ENCODE measurements at places on chromosomes 3 and 15. TPM values are rescaled to one million over a fixed set of nuclear protein-coding genes. Genes with fewer than 3 reads are reported as not detected.

DNAH12 gene
- total RNA-seq = 0.95 TPM

GRCh38 chr15:31098491-31098917, 3.0 kb downstream of the TRPM1 start:
- no peaks in the 10 kb centered on the region for H3K4me1 ChIP-seq
- DNase-seq = no peak
- H3K36me3 ChIP-seq = no peaks in the 10 kb centered on the region

- H3K4me3 ChIP-seq = no peak overlapping the region
- no peaks in the 10 kb centered on the region for H3K36me3 ChIP-seq
- H3K27ac ChIP-seq = no peak overlapping the region
- H3K27me3 ChIP-seq = no peaks in the 10 kb centered on the region
Observed at GRCh38 chr3:20696388-20697150, 510.6 kb upstream of the SGO1 start.

DNA sequence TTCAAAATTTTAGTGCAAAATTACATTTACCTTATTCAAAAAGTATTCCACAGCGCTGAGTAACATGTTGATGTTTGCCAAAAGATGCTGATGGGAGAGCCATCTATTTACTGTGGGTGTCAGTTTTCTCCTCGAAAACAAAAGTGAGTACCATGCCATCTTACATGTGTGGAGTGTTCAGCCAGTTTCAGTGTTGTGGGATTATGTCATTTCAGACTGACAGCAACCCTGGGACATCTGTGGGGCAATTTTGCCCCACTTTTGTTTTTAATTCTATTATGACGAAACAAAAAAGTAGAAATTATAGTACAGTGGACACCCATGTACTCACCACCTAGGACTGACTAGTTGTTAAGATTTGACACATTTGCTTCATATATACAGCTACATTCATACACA, 19.6 kb downstream of the SLCO3A1 start:
- DNase-seq = no peak
- no peaks in the 10 kb centered on the region for H3K36me3 ChIP-seq
- H3K27me3 ChIP-seq = no peaks in the 10 kb centered on the region
- H3K27ac ChIP-seq = no peak overlapping the region
- peaks cover 4% of the 10 kb centered on the region for H3K4me1 ChIP-seq
- H3K4me3 ChIP-seq = no peak overlapping the region

GRCh38 chr15:73857193-73857920, 16.0 kb upstream of the TBC1D21 start:
- no peaks in the 10 kb centered on the region for H3K27me3 ChIP-seq
- no peaks in the 10 kb centered on the region for H3K36me3 ChIP-seq
- no peak overlapping the region for H3K4me3 ChIP-seq
- no peaks in the 10 kb centered on the region for H3K4me1 ChIP-seq
- no peak for DNase-seq

DNA sequence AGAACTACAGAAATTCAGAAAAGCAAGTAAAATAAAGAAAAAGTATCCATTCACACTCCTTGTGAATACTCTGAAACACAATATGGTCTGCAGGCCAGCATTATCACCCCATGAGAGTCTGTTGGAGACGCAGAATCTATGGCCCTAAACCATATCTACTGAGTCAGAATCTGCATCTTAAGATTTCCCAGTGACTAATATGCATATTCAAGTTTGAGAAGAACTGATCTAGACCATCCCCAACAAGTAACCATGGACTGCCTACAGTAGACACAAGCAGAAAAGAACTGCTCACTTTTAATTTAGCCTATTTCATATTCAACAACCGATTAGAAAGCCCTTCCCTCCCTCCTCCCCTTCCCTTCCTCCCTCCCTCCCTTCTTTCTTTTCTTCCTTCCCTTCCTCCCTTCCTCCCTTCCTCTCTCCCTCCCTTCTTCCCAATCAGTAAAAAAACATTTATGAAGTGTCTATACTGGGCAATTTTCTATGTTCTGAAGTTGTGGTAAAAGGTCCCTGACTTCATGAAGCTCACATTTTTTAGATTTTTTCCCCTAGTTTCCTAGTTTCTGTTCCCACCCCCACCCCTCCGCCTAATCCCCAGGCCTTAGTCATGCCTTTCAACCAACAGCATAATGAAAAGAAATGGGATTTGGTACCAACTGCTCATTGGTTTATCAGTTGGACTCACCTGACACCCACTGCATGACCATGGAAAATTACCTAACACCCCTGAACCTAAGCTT, 125.2 kb downstream of the CNTN3 start:
- no peaks in the 10 kb centered on the region for H3K27me3 ChIP-seq
- H3K36me3 ChIP-seq = no peaks in the 10 kb centered on the region
- H3K4me1 ChIP-seq = no peaks in the 10 kb centered on the region
- no peak for DNase-seq

ERC2 gene
- total RNA-seq = not detected

- peaks cover 22% of the 10 kb centered on the region for H3K4me1 ChIP-seq
- H3K27me3 ChIP-seq = no peaks in the 10 kb centered on the region
- H3K4me3 ChIP-seq = no peak overlapping the region
Observed at GRCh38 chr3:169289273-169289672, 374.2 kb downstream of the MECOM start.

DNA sequence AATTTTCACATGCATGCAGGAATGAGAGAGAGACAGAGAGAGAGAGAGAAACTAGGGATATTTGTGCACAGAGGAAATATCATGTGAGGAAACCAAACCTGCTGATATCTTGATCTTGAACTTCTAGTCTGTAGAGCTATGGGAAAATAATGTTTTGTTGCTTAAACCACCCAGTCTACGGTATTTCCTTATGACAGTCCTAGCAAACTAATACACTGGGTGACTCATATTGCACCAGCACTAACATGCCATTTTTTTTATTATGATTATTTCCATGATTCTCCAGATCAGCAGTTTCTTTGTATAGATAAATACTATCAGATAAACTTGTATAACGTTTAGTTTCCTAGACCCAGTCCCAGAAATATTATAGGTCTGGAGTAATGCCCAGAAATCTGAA, 1259.0 kb downstream of the ZPLD1 start:
- no peaks in the 10 kb centered on the region for H3K36me3 ChIP-seq
- no peaks in the 10 kb centered on the region for H3K4me1 ChIP-seq
- no peak for DNase-seq
- H3K27ac ChIP-seq = no peak overlapping the region
- H3K4me3 ChIP-seq = no peak overlapping the region

MAP2K5 gene
- 7.4 TPM for total RNA-seq

DNA sequence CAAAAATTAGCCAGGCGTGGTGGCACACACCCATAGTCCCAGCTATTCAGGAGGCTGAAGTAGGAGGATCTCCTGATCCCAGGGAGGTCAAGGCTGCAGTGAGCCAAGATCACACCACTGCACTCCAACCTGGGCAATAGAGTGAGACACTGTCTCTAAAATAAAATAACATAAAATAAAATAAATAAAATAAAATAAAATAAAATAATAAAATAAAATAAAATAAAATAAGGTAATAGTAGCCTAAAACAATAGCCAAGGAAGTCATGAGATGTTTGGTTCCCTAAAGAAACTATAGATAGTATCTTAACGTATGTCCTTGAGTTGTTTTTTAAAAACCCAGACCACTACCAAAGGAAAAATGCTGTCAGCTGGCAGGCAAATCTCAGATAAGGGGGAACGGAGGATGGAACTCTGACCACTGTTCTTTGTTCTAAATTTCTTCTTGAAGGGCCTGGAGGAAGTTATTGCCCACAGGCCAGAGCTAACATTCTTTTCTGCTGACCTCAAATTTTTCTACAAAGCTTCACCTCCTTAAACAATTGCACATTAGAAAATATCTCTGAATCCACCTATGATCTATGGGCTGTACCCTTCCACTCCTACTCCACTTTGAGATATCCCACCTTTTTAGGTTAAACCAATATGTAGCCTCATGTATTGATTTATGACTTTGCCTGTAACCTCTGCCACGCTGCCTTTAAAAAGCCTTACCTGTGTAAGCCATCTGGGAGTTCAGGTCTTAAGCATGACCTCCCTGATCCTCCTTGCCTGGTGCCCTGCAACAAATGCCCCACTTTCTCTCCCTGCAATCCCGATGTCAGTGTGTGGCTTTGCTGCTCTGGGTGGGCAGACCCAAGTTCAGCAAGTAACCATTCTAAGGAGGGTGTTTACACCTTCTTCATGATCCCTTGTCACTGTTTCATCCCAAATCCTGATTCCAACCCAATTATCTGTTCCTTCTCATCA, 126.2 kb upstream of the BHLHE40 start:
- DNase-seq = no peak
- no peak overlapping the region for H3K4me3 ChIP-seq
- H3K27ac ChIP-seq = no peak overlapping the region

- no peak overlapping the region for H3K27ac ChIP-seq
- H3K27me3 ChIP-seq = no peaks in the 10 kb centered on the region
- H3K36me3 ChIP-seq = no peaks in the 10 kb centered on the region
- peaks cover 15% of the 10 kb centered on the region for H3K4me1 ChIP-seq
Observed at GRCh38 chr15:40066589-40066988, 27.6 kb upstream of the SRP14 start.

DNA sequence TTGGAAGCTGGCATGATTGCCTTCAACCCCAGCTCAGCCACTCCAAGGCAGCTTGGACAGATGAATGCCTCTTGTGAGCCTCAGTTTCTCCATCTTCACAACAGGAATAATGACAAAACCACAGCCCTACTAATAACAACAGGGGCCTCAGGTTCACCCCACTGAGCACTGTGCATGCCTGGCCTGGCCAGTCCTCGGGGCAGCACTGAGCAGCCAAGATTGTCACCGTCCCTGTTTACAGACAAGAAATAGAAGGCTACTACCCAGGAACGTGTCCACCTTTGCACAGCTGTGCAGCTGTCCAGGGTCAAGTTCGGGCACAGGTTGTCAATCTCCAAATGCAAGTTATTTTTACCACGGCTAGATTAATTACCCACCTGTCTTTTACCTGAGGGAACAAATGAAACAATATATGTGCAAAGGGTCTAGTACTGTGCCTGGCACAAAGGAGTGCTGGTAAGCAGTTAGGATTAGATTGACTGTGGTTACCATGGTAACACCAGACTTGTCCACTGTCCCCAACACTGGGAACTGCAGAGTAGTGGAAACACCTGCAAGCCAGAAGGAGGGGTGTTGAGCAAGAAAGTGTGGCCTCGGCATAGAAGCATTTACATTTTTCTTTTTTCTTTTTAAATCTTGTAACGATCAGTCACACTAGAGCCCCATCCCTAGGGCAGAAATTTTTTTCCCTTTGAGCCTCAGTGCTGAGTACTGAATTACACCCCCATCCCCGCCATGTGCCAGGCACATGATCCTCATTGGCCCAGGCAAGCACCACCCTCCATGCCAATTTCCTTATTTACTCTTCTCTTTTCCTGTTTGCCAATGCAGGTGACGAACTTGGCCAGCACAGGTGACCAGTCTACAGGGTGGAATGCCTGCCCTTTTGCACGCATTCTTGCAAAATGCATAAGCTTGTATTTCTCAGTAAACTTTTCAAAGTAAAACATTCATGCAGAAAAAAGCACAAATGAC, 66.3 kb upstream of the SLC6A6 start:
- H3K4me1 ChIP-seq = no peaks in the 10 kb centered on the region
- no peaks in the 10 kb centered on the region for H3K36me3 ChIP-seq
- H3K4me3 ChIP-seq = no peak overlapping the region
- no peak overlapping the region for H3K27ac ChIP-seq
- no peaks in the 10 kb centered on the region for H3K27me3 ChIP-seq

SUSD5 gene
- total RNA-seq = 273 TPM

GRCh38 chr3:110755345-110755744, 316.3 kb upstream of the NECTIN3 start:
- no peak overlapping the region for H3K4me3 ChIP-seq
- no peaks in the 10 kb centered on the region for H3K27me3 ChIP-seq
- H3K27ac ChIP-seq = no peak overlapping the region
- DNase-seq = no peak
- no peaks in the 10 kb centered on the region for H3K36me3 ChIP-seq

DNA sequence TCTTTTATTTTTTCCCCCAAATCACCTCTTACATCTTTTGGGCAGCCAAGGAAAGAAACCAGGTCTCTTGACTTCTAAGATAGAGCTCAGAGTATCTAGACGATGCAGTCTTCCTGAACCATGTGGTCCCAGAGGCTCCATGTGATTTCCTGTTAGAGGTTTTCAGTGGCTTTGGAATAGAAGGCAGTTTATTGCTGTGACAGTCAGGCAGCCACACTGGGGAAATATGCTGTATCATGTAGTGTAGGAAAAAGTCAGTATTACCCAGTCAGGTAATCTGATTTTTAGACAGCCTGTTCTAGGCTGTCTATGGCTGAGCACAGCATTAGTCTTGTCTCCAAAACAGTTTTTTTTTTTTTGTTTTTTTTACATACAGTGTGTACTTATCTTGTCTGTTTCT, 294.3 kb downstream of the THSD4 start:
- H3K27me3 ChIP-seq = no peaks in the 10 kb centered on the region
- H3K27ac ChIP-seq = peak overlapping the region; percentile 8
- DNase-seq = no peak
- H3K4me3 ChIP-seq = no peak overlapping the region

DNA sequence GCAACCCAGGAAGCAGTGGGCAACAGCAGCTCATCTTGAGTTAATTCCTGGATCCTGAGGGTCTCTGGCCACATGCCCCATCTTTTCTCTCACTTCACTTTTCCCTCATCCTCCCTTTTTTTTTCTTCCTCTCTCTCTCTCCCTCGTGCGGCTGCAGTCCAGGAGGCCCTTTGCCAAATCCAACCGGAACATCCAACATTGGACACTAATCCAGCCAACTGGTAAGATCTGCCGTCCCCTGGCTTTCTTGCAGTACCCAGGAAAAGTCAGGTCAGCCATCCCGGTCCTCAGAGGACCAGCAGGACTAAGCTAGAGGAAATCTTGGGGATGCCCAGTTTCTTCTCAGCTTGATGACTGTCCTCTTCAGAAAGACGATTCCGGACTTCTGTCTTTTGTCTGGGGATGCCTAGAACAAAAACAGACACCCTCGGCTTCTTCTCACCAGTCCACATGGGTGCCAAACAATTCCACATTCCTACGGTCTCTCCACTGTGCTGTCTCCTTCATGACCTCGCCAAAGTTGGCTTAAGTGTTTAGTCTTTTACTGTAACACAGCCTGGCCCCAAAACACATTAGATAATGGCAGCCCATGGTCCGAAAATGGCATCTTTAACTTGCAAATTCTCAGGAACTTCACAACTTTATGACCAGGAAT, 115.6 kb downstream of the GSK3B start:
- no peak overlapping the region for H3K27ac ChIP-seq
- no peak for DNase-seq
- no peaks in the 10 kb centered on the region for H3K27me3 ChIP-seq

POPDC2 gene
- 13.3 TPM for total RNA-seq

GRCh38 chr3:45895686-45896468, 9.5 kb downstream of the CCR9 start:
- no peak overlapping the region for H3K27ac ChIP-seq
- no peaks in the 10 kb centered on the region for H3K36me3 ChIP-seq
- no peak overlapping the region for H3K4me3 ChIP-seq
- no peaks in the 10 kb centered on the region for H3K4me1 ChIP-seq
- no peaks in the 10 kb centered on the region for H3K27me3 ChIP-seq
